Hematopoietic multipotent progenitor cell treated with erythropoietin and hydrocortisone succinate and interleukin-3 and kit ligand, for 15 days (in vitro differentiated cells): ENCODE measurements at places on chromosomes 1 and 21.

DNA sequence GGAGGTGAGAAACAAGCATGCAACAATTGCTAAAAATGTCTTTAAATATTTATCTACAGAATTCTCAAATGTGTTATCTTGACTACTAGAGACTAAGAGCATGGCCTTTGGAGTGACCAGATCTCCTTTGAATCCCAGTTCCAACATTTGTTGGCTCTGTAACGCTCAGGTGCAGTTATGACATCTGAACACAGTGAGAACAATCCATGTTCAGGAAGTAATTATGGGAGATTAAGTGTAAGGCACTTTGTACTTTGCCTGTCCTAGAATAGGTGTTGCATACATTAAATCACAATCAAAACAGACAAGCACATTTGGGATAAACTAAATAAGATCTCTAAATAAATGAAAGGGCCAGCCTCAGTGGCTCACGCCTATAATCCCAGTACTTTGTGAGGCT lies 454.5 kb downstream of the SMYD3 start:
- DNase-seq = no peak

DNA sequence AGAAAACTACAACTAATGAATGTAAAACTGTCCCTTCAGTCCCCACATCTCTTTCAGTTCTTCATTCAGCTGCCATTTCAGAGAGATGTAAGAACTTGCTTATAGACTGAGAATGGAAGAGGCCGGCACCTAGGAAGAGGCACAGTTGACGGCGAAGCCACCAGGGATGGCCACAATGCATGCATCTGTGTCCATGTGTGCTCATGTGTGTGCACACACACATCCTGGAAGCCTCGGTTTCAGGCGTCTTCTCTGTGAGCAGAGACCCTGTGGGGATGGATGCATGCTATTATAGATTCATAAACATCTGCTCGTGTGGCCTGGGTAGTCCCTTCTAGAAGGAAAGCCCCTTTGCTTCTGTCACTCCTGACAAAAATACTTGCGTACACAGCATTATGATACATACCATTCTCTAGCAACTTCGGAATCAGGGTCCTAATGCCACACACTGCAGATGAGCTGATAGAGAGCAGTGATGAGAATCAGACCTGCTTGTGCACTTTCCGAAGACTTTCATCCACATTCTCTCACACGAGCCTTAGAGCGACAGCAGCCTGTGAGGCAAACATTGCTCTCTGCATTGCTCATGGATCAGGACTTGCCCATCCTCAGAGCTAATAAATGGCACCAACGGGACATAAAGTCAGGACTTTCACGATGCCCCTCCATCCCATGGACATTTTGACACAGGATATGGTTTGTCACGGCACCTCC lies 12.4 kb upstream of the GPR61 start:
- no peak for DNase-seq

GRCh38 chr1:43622471-43622870 lies 27.5 kb upstream of the KDM4A start:
- no peak for DNase-seq

DNA sequence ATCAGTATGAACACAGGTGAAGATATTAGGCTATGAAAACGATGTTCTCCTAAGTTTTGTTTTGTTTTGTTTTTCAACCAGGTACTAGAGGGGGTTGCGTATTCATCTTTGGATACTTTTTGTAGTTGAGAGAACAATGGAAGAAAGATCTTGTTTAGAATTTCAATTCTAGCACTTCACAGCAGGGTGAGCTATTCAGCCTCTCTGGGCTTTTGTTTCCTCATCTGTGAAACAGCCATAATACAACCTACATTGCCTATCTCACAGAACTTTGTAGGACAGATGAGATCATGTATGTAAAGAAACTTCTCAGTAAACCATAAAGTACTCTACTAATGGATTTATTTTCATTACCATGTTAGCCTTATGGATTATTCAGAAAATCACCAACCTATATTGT lies 199.5 kb downstream of the GPATCH2 start:
- DNase-seq = no peak

DNA sequence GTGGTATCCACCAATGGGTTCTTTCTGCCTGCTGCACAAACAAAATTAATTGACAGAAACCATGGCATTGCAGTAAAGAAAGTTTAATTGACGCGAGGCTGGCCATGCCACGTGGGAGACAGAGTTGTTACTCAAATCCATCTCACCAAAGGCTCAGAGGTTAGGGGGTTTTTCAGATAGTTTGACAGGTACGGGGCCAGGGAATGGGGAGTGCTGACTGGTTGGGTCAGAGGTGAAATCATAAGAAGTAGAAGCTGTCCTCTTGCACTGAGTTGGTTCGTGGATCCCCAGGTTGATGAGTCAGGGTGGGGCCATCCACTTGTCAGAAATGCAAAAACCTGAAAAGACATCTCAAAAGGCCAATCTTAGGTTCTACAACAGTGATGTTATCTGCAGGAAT lies 941 bp upstream of the TBCE start:
- DNase-seq = no peak

GRCh38 chr21:29654855-29655254 lies 284.9 kb downstream of the GRIK1 start:
- DNase-seq = no peak

- DNase-seq = no peak
Measured at GRCh38 chr1:214902636-214903320, 179.8 kb upstream of the KCNK2 start.

GRCh38 chr1:219072329-219072728 lies 101.3 kb upstream of the LYPLAL1 start:
- no peak for DNase-seq

DNA sequence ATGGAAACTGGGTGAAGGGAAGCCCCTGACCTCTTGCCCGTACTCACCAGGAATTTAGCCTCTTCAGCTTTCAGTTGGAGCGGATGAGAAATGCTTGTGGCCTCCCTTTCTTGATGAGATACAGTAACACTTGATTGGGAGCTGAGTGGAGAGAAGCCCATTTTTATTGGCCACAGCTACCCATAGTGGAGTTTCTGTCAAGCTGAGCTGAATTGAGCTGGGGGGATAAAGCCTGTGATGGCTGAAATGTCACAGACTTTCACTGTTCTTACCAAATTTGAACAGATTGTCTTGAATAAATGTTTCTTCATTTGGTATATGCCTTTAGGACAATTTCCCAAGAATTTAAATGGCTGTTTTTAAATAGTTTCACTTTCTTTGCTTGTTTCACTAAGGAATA lies 125.9 kb downstream of the ZMYM4 start:
- no peak for DNase-seq

DNA sequence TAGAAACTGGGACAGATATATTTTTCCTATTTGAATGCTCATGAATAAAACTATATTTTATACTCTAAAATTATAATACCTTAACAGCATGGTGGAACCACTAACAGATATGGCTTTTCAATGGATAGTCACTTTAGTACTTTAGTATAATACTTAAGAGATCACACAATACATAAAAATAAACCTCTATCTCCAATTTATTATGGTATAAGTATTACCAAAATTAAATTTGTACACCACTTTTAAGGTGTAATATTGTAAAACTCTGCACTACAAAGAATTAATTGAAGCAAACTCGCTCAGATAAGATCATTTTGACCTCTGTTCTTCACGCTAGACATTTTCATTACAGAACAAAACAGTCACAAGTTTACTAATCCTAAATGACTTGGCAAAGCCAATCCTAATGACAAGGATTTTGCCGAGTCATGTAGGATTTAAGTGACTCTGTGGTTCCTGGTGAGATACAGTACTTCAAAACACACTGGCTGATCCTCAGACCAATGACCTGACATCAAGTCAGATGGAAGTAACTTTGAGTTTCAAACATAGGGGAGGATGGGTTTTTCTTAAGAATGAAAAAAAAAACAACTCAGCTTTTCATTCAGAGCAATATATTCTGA lies 200.6 kb downstream of the SMYD3 start:
- peak; percentile 44 for DNase-seq

GRCh38 chr1:195326325-195326724 lies 1281.9 kb downstream of the KCNT2 start:
- no peak for DNase-seq

- no peak for DNase-seq
Measured at GRCh38 chr1:229769006-229769405, 143.0 kb downstream of the URB2 start.

DNA sequence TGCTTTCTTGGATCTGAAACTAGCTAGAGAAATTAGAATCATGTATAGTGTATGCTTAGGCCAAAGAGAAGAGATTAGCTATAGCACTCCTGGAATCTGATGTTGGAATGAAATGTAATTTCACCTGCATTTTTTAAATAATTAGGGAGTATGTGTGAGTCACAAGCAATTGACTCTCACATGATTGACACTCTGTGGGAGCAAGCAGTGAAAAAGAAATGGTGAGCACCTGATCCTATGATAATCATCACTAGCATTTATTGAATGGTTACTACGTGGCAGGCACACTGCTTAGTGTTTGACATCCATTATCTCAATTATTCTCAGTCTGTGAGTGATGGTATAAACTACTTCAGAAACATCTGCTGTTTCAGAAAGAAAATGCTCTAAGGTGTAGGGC lies 176.6 kb downstream of the NRIP1 start:
- DNase-seq = no peak

DNA sequence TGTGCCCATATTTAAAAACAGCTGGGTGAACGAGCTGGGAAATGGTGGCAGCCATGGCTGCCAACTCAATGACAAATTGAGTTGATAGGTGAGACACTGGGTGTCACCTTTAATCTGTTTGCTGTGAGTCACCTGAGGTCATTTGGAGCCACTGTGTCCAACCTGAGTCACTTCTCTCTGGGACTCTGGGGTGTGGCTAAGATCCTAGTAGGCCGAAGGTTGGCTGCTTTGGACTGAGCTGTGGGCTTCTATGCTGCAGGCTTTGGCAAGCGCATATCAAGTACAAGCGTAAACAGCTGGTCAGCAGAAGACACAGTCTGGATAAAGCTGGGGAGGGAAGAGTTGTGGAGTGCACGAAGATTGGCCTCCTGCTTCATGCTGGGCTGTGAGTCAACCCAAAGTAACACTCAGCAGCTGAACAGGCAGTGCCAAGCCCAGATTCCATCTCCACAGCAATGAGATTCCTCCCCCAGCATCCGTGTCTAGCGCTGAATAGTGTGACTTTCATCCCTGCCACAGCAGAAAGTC lies 24.0 kb downstream of the TEX35 start:
- peak; percentile 84 for DNase-seq

GRCh38 chr1:77925518-77925917 lies 37.1 kb downstream of the NEXN start:
- DNase-seq = no peak

DNA sequence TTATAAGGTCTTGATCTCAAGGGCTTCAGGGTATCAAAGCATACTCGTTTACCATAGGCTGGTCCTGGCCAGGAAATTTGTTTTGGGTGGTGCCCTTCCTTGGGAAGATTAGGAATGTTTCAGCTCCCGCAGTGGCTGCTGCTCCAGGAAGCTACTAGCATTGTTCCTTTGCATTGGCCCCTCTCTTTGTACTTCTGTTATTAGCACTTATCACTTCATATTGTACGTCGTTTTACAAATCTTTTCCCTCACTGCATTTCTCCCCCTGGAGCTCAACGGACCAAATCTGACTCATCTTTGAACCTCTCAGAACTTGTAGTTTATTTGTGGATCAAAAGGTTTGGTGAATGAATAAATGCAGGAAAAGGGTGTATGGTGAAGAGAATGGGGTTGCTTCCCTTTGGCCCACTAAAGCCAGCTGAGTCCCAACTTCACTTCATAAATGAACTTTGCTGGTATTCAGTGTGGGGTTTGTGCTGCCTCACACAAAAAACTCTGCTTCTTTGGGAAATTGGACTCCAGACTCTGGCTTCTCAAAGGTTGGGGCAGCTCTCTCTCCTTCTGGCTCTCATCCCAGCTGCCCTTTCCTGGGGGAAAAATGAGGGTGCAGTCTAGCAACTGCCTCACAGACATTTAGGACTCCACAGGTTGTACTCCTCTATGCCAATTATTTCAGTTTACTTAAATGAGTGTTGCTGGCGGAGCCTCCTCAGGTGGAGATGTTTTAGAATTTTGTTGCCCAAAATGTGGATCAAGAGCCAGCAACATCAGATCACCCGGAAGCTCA lies 5.9 kb downstream of the GNAT2 start:
- DNase-seq = no peak

GRCh38 chr1:73516451-73516850 lies 681.5 kb downstream of the LRRIQ3 start:
- DNase-seq = no peak

GRCh38 chr1:217929213-217929885 lies 298.2 kb downstream of the SPATA17 start:
- DNase-seq = no peak

- no peak for DNase-seq
Measured at GRCh38 chr1:152313319-152313801, 11.7 kb downstream of the FLG start.

DNA sequence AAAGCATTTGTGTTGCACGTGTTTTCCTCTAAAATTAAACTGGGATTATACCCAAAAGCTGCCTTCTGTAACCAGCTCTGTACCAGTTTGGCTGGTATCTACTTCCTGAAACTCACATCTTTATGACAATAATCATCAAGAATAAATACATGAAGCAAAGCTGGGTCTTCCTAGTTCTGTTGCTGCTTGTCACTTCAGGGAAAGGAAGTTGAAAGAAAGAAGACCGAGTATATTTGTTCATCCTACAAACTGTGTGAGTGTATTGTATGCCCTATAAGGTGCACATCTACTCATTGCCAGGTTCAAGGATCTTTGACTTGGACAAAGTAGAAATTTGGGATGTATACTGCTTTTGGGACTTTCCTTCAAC lies 29.1 kb upstream of the IFNGR2 start:
- no peak for DNase-seq

DNA sequence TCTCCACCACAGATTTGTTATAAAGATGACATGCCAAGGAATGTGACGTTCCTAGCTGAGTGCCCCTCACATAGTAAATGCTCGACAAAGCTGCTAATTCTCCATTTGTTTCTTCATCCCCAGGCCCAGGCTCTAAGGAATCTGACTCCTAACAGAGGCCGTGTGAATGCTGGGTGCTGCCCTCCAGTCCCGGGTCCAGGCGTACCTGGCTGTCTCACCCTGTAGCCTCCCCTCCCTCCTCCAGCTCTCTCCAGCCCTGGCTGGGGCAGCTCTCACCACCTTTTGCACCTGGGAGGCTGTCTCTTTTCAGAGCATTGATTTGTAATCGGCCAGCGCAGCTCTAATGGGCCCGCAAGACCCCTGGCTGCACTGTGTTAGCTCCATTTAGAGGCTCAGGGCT lies 11.2 kb upstream of the KLHDC7A start:
- DNase-seq = no peak

DNA sequence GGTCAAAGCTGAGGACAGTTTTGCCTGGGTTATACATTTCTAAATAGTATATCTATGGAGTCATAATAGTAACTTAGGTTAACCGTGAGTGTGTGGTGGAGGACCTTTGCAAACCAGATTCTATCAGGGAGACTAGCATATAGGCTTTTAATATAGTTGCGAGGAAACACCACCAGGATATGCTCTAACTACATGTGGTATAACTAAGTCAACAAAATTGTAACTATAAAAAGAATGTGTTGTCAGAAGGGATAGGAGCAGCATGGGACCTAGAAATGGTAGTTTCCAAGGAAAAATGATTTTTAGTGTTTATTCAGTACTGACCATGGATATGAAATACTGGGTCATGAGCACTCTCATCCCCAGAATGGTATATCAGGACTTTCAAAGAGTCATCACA lies 338.1 kb downstream of the TGFB2 start:
- no peak for DNase-seq
